Eye (tissue), 1 donor: ENCODE measurements at places on chromosomes 2 and 18.

GRCh38 chr2:175855794-175856453 lies 146.1 kb downstream of the LNPK start:
- no peak for DNase-seq

GRCh38 chr2:85216927-85217326 lies 83.7 kb downstream of the TCF7L1 start:
- DNase-seq: no peak

GRCh38 chr18:79912409-79912991 lies 39.0 kb downstream of the SLC66A2 start:
- DNase-seq: no peak

- DNase-seq: peak; percentile 69
These were observed 178.7 kb downstream of the EN1 start for GRCh38 chr2:118668431-118669424.

GRCh38 chr2:208049441-208049840 lies 24.1 kb upstream of the PLEKHM3 start:
- no peak for DNase-seq

GRCh38 chr2:197191940-197192322 lies 118.6 kb downstream of the ANKRD44 start:
- no peak for DNase-seq

GRCh38 chr2:199703199-199703598 lies 147.8 kb downstream of the FTCDNL1 start:
- no peak for DNase-seq

- no peak for DNase-seq
These were observed 422.7 kb upstream of the TNP1 start for GRCh38 chr2:217282531-217282930.

GRCh38 chr2:165803123-165803760 lies 9.2 kb upstream of the GALNT3 start:
- no peak for DNase-seq

- DNase-seq: no peak
These were observed 587.3 kb downstream of the ARHGAP15 start for GRCh38 chr2:143716522-143716921.

- DNase-seq: no peak
These were observed 69.7 kb downstream of the FEZ2 start for GRCh38 chr2:36528274-36528673.

GRCh38 chr2:167489325-167489724 lies 601.0 kb downstream of the XIRP2 start:
- DNase-seq: peak; percentile 75

GRCh38 chr2:189016311-189016861 lies 42.2 kb downstream of the COL3A1 start:
- DNase-seq: no peak

GRCh38 chr2:97951155-97951680 lies 44.5 kb downstream of the TMEM131 start:
- no peak for DNase-seq

GRCh38 chr2:104502901-104503300 lies 351.0 kb upstream of the POU3F3 start:
- DNase-seq: no peak

- DNase-seq: no peak
These were observed 46.7 kb upstream of the GPR17 start for GRCh38 chr2:127599211-127599610.

DNA sequence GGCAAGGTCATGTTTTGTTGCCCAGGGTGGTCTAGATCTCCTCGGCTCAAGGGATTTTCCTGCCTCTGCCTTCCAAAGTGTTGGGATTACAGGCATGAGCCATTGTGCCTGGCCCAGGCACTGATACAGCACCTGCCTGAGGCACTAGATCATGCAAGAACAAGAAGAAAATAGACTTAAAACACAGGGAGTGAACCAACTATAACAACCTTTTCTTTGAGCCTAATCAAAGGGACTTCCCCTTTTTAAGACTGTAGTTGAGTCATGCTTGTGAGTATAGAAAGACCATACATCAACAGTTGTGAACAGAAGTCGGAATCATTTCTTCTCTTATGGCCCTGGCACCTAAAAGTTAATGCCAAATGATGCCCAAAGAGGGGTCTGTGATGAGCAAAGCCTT lies 47.9 kb upstream of the MAPRE2 start:
- DNase-seq: no peak

- peak; percentile 82 for DNase-seq
These were observed 431.2 kb downstream of the LPIN1 start for GRCh38 chr2:12177455-12178288.

- DNase-seq: no peak
These were observed 546.6 kb upstream of the CDH2 start for GRCh38 chr18:28723506-28723905.

GRCh38 chr2:183148955-183149354 lies 24.7 kb downstream of the NUP35 start:
- DNase-seq: no peak

DNA sequence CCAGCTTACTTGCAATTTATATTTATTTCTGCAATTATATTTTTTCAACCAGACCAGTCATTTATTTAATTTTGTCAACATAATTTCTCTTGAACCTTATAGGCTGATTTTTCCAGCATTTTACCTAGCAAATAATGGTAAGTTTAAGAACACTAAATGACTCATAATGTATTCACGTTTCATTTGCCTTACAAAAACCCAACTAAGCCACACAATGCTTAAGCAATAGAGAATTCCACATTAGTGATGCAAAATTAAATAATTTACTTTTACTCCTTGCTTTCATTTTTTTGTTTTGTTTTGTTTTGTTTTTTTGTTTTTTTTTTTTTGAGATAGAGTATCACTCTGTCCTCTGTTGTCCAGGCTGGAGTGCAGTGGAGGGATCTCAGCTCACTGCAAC lies 110.4 kb upstream of the VRK2 start:
- DNase-seq: no peak

GRCh38 chr2:144683107-144683753 lies 163.3 kb upstream of the ZEB2 start:
- DNase-seq: peak; percentile 20

GRCh38 chr18:23712445-23712844 lies 23.2 kb downstream of the LAMA3 start:
- DNase-seq: no peak

GRCh38 chr2:68225119-68225632 lies 27.2 kb downstream of the PPP3R1 start:
- DNase-seq: peak; percentile 25

GRCh38 chr2:136057023-136057801 lies 60.7 kb downstream of the CXCR4 start:
- no peak for DNase-seq

- peak; percentile 48 for DNase-seq
These were observed 55.4 kb upstream of the CD28 start for GRCh38 chr2:203650860-203651613.

DNA sequence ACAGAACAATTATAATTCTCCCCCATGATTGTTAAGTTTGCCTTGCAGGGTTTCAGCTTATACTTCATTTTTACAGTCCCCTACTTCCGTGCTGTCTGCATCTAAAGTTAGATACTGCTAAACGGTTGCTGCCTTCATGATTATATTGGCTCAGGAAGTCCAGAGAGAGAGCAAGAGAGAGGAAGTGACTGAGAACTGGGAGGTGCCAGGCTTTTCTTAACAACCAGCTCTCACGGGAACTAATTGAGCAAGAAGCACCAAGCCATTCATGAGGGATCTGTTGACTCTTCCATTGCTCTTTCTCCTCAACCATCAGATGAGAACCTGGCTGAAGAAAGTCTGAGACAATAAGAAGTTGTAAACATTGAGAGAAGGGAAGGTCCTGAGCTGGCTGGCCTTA lies 125.5 kb upstream of the SIX2 start:
- no peak for DNase-seq

DNA sequence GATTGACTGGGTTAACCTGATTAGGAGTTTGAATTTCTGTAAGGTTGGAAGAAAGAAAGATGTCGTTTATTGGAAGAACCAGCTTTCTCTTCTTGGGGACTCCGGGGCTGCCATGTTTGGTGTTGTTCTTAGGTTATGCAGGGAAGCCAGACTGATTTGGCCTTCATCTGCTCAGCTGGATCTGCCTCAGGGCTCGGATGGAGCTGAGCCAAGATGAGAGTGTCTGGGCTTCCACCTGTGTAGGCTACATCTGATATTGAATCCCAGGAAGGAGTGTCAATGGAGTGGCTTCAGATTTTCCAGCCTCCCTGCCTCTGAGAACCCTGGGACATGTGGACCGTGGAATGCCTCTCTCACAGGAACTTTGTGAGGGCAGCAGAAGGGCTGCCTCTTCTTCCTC lies 126.1 kb downstream of the WDSUB1 start:
- DNase-seq: no peak

DNA sequence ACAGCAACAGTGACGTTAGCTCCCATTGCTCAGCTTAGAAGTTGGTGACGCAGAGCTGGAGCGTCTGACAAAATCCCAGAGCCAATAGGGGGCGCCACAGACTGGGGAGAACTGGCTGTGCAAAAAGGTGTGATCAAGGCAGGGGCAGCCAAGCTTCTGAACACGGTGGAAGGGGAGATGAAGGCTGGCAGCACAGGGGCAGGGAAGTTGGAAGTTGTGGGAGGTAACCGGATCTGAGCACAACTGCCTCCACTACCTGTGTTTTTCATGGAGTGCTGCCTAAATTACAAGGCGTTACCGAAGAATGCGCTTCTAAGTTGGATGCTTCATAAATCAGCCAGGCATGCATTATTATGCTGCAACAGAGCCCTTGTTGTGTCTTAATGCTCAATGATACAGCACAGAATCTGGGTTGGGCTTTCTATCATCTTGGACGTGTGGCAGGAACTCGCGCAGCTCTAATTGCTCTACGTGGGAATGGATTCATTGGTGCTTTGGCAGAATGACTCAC lies 370.0 kb downstream of the SLC4A3 start:
- DNase-seq: peak; percentile 85

GRCh38 chr2:236990552-236990951 lies 95.1 kb upstream of the COPS8 start:
- DNase-seq: no peak

DNA sequence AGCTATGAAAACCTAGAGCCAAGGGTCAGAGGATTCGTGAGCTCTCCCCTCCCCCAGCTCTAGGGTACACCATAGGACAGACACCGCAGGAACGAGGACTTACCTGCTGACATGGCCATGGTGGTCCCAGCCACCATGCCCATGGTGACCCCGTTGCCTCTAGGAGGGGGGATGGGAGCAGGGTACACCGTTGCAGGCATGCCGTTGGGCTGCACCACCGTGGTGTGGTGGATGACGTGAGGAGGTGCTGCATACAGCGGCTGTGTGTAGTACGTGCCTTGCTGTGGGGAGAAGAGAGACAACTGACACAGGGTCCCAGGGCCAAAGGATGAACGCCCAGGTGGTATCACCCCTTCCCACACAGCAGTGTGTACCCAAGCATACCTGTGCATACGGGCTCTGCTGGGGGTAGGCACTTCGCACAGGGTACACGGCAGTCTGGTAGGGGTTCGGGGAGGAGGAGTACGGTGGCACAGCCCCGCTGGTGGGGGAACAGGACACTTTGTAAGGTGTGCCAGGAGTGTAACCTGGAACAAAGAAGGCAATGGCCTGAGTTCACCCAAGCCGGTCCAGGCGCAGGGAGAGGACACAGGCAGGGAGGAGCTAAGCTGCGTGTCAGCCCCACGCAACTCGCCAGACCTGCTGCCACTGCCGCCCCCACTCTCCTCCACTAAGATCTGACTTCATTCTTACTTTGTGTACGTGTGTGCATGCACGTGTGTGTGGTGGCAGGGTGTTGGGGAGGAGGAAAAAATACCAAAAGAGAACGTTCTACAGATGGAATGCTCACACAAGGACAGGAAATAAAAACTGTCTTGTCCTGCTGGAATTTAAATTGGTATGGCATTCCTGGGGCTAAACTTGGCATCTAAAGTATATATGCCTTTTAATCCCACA lies 37.8 kb downstream of the FAM168B start:
- no peak for DNase-seq

DNA sequence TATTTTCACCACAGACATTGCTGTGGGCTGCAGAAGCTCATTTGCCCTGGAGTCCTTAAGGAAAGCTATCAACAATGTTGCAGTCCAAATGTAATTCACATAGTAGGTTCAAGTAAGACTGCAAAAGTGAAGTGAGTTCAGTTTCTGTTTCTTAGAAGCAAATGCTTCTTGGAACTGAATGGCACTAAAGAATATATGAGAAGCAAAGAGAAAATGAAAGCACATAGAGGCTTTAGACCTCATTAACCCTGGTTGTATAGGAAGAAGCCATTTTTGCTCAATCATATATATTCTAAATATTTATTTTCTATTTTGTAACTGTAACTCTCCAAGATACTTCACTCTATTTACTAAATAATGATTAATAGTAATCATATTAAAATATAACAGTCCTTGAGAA lies 292.0 kb downstream of the ZNF804A start:
- no peak for DNase-seq

DNA sequence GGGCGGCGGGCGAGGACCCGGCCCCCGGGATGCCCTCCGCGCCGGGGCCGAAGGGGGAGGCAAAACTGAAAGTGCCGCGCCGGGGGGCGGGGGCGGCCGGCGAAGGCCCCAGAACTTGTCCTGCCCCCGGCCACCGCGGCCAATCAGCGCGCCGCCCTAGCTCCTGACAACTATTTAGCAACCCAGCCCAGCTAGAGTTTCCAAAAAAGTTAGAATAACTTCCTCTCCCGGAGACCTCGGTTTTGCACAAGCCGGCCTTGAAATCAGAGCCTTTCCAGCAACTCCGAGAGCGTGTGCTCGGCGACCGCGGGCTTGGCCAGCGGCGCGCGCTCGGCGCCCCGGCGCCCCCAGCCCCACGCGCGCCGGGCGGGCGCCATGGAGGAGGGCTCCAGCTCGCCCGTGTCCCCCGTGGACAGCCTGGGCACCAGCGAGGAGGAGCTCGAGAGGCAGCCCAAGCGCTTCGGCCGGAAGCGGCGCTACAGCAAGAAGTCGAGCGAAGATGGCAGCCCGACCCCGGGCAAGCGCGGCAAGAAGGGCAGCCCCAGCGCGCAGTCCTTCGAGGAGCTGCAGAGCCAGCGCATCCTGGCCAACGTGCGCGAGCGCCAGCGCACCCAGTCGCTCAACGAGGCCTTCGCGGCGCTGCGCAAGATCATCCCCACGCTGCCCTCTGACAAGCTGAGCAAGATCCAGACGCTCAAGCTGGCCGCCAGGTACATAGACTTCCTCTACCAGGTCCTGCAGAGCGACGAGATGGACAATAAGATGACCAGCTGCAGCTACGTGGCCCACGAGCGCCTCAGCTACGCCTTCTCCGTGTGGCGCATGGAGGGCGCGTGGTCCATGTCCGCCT lies at the start of gene TWIST2:
Gene TWIST2 (plus strand): TSS at position 245 of the 850 bp plus-strand sequence. CDS start 131 bp downstream, at position 376.
- DNase-seq: peak; percentile 79

- peak; percentile 40 for DNase-seq
These were observed 21.0 kb upstream of the STAT4 start for GRCh38 chr2:191171708-191172355.

DNA sequence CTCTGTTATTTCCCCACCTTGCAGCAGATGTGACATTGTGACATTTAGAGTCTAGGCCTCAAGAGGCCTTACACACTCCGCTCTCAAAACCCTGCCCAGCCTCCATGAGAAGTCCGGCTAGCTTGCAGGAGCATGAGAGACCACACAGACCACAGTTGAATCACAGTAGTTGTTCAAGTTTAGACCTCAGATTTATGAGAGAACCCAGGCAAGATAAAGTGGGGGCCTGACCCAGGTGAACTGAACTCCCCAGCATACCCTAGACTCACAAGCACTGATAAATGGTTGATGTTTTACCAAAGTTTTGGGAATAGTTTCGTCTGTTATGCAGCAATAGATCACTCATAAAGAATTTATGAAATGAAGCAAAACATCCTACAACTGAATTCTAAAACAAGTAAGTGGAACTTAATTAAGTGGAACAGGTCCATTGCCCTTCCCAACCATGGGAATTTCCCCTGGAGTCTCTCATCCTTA lies 4.7 kb upstream of the STAT1 start:
- no peak for DNase-seq

GRCh38 chr2:37551783-37552182 lies 119.7 kb downstream of the CDC42EP3 start:
- DNase-seq: no peak
